ENCODE measurements at places on chromosomes 1 and 21.
A peak's percentile ranks its signal among the peaks of the same experiment; 100 is the strongest.

DNA sequence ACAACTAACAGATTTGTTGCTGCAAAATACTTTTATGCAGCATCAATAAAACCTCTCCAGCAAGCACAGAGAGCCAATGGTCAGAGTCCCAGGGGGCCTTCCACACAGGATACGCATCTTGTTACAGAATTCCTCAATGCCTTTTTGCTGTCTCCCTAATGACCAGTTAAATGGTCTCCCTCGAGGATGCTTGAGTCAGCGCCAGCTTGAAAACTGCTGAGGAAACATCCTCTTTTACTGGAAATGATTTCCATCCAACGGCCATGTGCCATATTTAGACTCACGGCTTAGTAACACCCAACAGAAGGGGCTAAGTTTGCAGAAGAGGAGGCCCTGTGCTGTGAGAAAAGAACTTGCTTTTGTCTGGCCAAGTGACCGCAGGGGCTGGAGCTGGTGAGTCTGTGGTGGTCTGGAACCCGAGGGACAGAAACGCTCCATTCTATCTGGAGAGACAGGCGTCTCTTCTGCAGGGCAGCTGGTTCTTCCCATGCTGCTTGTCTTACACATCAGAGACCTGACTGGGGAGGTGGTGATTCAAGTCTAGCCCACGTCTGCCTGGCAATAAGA is 496.4 kb downstream of the SETD4 start:
- DNase-seq: no peak

DNA sequence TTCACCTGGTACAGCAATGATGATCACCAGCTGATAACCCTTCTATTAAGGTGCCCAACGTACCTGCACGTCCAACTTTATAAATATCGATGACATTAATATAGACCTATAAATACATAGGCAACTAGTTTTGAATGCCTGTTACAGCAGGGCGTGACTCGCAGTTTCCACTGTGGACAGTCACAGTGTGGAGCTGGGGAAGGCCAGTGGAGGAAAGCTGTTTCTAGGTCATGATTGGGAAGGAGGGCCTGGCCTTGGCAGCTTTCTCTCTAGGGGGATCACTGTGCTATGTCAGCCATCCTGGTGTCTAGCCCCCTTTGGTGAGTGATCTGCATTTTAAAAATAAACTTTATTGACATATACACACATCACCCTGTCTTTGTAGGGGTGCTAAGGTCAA is 4.4 kb upstream of the PRDM15 start:
- DNase-seq: no peak

- DNase-seq: no peak
These were observed 141.2 kb downstream of the FGGY start for GRCh38 chr1:59438058-59438560.

GRCh38 chr1:208030288-208031091 is 119.6 kb upstream of the CD34 start:
- no peak for DNase-seq

DNA sequence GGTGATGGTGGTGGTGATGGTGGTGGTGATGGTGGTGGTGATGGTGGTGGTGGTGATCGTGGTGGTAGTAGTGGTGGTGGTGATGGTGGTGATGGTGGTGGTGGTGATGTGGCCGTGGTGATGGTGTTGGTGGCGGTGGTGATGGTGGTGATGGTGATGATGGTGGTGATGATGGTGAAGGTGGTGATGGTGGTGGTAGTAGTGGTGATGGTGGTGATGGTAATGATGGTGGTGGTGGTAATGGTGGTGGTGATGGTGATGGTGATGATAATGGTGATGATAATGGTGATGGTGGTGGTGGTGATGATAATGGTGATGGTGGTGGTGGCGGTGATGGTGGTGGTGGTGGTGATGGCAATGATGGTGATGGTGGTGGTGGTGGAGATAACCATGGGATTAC is 6.8 kb upstream of the COL6A2 start:
- DNase-seq: no peak

GRCh38 chr1:116159611-116160010 is 48.4 kb downstream of the MAB21L3 start:
- DNase-seq: no peak

GRCh38 chr1:944341-945325 is 14.4 kb downstream of the NOC2L start:
- DNase-seq: no peak

- DNase-seq: peak; percentile 39
These were observed 24.8 kb upstream of the THEM4 start for GRCh38 chr1:151934048-151934493.

DNA sequence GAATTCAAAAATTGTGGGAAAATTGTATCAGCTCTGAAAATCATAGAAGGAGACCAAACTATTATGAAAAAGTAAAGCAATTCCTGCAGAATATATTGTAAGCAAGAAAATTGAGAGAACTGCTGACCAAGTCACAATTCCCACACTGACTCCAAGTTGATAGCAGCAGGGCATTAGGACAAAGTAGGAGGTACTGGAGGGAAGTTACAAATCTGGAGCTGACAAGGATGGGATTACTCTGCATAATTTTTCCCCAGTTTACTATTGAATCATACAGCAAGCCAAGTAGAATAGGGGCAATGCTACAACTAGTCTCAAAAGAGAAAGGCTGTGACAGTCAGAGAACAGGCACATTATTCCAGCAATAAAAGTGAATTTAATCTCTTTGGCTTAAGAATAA is 161.3 kb upstream of the USP25 start:
- DNase-seq: no peak

DNA sequence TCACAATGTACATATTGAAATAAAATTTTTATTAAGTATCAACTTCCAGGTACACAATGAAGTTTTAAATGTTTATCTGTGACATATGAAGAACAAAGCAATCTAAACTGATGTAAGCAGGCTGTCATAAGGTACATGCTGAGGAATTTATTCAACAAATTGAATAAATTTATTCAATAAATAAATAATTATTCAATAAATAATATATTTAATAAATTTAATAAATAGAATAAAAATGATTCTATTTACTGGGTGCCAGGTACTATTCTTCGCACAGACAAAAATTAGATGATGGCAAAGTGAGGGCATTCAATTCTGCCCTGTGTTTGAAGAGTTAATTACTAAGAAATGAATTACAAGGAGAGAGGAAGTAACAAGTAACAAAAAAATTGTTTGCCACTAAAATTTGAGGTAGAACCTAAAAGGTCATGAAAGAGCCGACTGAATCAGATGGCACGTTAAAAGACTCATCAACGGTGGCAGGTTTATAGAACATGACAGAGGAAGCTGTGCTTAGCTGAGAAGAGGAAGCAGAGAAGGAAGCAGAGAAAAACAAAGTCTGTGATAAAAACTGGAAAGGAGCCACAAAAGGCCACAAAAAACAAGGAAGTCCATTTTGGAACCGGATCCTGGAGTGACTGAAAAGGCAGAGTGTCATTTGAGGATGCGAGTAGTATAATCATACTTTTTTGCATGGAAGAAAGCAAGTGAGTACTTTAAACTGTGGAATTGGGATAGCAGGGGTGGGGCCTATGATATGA is 2.2 kb upstream of the USP24 start:
- DNase-seq: no peak

- no peak for DNase-seq
These were observed 56.1 kb upstream of the F3 start for GRCh38 chr1:94597701-94598100.

GRCh38 chr1:83756984-83757717 is 241.8 kb downstream of the TTLL7 start:
- no peak for DNase-seq

DNA sequence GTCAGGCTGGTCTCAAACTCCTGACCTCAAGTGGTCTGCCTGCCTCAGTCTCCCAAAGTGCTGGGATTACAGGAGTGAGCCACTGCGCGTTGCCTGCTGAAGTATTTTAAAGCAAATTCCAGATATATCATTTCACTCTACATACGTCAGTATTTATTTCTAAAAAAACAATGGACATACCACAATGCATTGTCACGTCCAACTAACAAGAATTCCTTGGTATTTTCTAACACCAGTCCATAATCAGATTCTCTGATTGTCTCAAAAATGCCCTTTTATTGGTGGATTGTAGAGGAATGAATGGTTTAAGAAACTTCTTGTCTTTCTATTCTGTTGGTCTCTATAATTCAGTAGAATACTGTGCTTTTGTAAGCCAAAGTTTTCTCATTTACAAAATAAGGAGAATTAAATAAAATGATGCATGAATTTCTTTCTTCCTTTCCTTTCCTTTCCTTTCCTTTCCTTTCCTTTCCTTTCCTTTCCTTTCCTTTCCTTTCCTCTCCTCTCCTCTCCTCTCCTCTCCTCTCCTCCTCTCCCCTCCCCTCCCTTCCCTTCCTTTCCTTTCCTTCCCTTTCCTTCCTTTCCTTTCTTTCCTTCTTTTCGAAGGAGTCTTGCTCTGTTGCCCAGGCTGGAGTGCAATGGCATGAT is 55.8 kb downstream of the VPS13D start:
- no peak for DNase-seq

DNA sequence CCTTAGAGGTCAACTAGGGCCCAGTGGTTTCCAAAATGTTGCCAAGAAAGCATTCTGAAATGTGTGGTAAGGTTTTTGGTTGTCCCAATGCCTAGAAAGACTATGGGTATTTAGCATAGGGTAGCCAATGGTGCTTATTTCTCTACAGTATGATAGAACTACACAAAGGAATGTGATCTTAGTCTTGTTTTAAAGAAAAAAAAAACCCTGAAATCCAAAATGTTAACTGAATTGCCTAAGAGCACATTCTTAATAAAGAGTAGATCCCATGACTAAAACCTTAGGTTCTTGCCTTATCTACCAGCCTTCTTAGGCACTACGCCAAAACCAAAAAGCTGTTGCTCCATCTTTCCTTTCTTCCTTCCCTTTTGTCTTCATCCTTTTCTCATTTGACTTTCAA is 428.2 kb downstream of the MRPL39 start:
- no peak for DNase-seq

- no peak for DNase-seq
These were observed 240.8 kb upstream of the NR5A2 start for GRCh38 chr1:199786695-199787094.

- no peak for DNase-seq
These were observed 149.7 kb upstream of the VANGL1 start for GRCh38 chr1:115492019-115492595.

- no peak for DNase-seq
These were observed 25.8 kb upstream of the GADD45A start for GRCh38 chr1:67659229-67659628.

- DNase-seq: no peak
These were observed 15.7 kb upstream of the ACBD3 start for GRCh38 chr1:226202246-226202645.

DNA sequence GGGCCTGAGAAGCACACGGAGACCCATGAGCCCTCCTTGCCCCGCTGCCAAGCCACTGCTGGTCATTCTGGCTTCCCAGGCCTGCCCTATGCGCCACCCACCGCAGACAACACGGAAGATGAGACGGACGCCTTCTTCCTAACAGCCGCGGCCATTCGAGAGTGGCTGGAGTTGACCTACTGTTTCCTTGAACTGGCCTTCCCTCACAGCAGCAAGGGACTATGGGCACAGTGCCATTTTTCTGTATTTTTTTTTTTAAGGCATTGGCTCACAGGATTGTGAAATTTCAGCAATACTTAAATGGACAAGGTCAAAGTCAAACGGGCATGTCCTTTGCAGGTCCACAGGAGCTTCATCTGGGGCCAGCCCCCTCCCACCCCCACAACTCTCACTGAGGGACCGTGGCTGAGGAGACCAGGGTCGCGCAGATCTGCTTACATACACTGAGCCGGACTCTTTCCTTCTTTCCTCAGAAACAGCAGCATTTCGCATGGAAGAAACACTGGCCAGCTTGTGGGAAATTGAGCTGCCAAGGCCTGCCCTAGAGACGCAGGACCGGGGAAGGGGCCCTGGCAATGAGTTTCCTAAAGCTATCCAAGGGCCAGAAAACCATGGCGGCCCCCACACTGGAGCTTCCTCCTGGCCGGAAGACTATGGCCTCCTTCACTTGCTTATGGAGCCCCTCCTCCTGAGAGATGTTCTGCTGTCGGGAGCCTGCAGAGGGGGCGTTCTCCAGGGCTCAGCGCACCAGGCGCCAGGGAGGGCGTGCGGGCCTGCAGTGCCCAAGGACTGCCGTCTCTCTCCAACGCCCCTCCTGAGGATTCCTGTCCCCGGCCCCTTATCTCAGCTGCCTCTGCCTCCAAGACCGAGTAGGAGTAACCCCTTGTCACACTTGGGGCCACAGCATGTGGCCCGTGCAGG is 98.9 kb downstream of the PGBD5 start:
- DNase-seq: peak; percentile 52

GRCh38 chr1:114745291-114745690 is 12.5 kb downstream of the CSDE1 start:
- no peak for DNase-seq

DNA sequence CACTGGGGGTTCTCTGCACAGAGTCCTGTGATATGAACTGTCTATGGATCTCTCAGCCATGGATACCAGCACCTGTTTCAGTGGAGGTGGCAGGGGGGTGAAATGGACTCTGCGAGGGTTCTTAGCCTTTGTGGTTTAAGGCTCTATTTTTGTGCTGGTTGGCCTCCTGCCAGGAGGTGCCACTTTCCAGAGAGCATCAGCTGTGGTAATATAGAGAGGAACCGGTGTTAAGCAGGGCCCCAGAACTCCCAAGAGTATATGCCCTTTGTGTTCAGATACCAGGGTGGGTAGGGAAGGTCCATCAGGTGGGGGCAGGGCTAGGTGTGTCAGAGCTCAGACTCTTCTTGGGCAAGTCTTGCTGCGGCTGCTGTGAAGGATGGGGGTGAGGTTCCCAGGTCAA is 330.0 kb upstream of the PLD5 start:
- DNase-seq: no peak

- DNase-seq: no peak
These were observed 16.0 kb downstream of the TNFSF4 start for GRCh38 chr1:173191011-173191705.

DNA sequence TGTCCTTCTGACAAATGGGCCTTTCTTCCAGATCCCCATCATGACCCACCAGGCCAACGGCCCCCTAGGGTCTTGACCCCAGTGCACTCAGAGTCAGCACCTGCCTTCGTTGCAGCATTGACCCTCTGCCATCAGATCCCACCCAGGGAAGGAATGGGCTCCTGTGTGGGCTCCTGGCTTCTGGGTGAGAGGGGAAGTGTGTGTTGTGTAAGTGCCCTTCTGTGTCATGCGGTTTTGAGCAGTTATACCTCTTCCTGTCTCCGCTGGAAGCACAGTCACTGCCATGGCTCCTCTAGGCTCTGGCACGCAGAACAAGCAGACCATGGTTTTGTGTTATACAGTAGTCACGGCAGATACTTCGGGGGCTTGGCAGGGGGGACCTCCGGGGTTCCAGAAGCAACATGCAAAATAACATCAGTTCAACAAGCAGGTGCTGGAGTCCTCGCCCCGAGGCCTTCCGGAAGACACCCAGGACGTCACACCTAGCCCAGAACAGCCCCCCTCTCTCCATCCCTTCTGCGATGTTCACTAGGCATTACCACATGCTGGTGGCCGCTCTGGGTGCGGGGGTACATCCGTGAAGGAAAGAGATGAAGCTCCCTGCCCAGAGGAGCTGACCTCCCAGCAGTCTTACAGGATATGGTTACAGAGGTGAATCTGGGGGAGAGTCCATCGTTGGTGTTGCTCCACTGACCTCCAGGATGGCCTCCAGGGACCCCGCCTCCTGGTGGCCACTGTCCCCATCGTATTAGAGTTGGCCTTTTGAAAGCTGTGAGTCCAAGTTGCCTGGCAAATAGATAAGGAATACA is 17.4 kb upstream of the KCNAB2 start:
- DNase-seq: no peak

All from HepG2 (cell line).